ENCODE measurements at places on chromosomes 2 and 18. TPM values are rescaled to one million over a fixed set of nuclear protein-coding genes. Genes with fewer than 3 reads are reported as not detected.
A peak's percentile ranks its signal among the peaks of the same experiment; 100 is the strongest.

GLI2 gene
- 4.7 TPM for total RNA-seq

MC4R gene
- not detected for total RNA-seq

DNA sequence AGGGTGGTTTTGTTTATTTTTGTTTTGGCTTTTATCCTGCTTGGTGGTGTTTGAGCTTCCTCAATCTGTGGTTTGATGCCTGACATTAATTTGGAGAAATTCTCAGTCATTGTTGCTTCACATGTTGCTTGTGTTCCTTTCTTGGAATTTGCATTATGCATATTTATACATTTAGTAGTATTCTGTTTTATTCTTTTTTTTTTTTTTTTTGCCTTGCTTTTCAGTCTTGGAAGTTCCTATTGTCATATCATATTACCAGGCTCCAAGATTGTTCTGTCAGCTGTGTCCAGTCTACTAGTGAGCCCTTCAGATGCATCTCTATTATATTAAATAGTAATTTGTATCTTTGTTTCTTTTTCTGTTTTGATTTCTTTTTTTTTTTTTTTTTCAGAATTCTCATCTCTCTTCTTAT, 77.0 kb downstream of the EPC2 start:
- H3K27ac ChIP-seq: no peak overlapping the region
- H3K27me3 ChIP-seq: no peaks in the 10 kb centered on the region
- no peak for DNase-seq
- H3K4me1 ChIP-seq: peaks cover 14% of the 10 kb centered on the region
- H3K36me3 ChIP-seq: no peaks in the 10 kb centered on the region

DNA sequence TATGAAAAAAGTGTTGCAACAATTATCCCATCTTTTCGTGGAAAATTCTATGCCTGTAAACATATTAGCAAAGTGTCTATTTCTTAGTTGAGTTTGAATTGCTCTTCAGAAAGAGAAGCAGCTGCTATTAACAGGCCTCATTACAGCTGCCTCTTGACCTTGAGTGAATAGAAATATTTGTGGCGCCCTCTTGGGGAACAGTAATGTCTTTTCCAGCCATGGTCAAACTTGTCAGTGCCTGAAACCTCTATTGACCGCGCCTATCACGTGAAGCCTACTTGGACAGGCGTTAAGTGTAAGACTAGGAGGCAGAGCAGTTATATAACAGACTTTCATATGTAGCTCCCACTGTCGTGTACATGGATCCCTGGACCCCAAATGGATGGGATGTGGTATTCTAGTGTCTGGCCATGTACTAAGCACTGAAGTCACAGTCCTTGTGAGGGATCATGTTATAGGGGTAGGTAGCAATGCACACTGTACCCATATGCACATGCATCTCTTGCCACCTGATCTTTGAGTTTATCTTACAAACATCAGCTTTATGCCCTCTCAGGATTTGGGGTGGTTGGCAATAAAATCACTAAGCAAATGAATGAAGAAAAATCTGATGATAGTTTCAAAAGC, 245.0 kb downstream of the PTGR3 start:
- H3K4me3 ChIP-seq: no peak overlapping the region
- no peaks in the 10 kb centered on the region for H3K36me3 ChIP-seq
- no peak for DNase-seq
- H3K27me3 ChIP-seq: no peaks in the 10 kb centered on the region
- H3K4me1 ChIP-seq: no peaks in the 10 kb centered on the region

- DNase-seq: no peak
- no peak overlapping the region for H3K4me3 ChIP-seq
- H3K36me3 ChIP-seq: peaks cover 5% of the 10 kb centered on the region
- H3K4me1 ChIP-seq: peaks cover 15% of the 10 kb centered on the region
- peak overlapping the region; percentile 14 for H3K27ac ChIP-seq
- no peaks in the 10 kb centered on the region for H3K27me3 ChIP-seq
These were observed 89.6 kb upstream of the MAP3K20 start for GRCh38 chr2:172986040-172986439.

GRCh38 chr18:47215554-47216138, 35.8 kb downstream of the SKOR2 start:
- H3K27me3 ChIP-seq: peaks cover 44% of the 10 kb centered on the region
- no peaks in the 10 kb centered on the region for H3K36me3 ChIP-seq
- no peaks in the 10 kb centered on the region for H3K4me1 ChIP-seq
- no peak for DNase-seq
- no peak overlapping the region for H3K4me3 ChIP-seq

DNA sequence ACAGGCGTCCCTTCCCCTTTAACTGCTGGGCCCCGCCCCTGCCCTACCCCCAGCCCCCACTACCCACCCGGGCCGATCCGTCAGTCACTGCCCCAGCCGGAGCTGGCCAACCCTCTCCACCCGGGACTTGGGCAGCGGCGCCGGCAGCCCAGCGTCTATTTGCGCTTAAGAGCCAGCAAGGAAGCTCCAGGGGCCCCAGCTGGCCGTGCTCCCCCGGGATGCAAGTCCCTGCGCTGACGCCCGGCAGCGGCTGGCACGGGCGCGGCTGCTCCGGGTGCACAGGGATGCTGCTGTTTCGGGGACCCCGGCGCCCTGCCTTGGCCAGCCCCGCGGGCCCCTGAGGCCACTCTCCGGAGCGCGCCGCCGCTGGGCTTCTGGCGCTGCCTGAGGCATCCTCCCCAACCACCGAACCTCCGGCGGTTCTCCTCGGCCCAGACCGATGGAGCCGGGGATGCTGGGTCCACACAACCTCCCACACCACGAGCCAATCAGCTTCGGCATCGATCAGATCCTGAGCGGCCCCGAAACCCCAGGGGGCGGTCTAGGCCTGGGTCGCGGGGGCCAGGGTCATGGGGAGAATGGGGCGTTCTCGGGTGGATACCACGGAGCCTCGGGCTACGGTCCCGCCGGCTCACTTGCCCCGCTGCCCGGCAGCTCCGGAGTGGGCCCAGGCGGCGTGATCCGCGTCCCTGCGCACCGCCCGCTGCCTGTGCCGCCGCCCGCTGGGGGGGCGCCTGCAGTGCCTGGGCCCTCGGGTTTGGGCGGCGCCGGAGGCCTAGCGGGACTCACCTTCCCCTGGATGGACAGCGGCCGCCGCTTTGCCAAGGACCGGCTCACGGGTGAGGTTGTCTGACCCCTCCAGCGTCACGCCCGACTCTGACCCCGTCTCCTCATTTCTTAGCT, at the start of gene TLX2:
Gene TLX2 (plus strand): TSS at position 83 of the 903 bp plus-strand sequence. CDS start 357 bp downstream, at position 440.
- peaks cover 92% of the 10 kb centered on the region for H3K27me3 ChIP-seq
- no peak for DNase-seq
- H3K36me3 ChIP-seq: no peaks in the 10 kb centered on the region
